Fibroblast of skin of left biceps (primary cell): ENCODE measurements at places on chromosomes 1 and 21.

GRCh38 chr1:172286629-172287076, 133.8 kb upstream of the C1orf105 start:
- DNase-seq = peak; percentile 64

DNA sequence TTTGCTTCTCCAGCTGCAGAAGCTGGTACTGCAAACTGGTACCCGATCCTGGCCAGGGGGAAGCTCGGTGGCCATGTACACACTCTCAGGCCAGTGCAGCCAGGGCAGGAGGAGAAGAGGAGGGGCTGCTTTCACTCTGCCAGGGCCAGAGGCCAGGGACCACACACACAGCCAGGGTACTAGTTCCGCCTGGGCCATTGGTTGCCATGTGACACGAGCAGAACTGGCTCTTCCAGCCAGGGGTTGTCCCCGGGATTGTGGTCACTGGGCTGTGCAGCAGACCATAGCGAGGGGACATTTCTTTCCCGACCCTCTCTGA, 3.7 kb upstream of the SHISAL2A start:
- DNase-seq = no peak

DNA sequence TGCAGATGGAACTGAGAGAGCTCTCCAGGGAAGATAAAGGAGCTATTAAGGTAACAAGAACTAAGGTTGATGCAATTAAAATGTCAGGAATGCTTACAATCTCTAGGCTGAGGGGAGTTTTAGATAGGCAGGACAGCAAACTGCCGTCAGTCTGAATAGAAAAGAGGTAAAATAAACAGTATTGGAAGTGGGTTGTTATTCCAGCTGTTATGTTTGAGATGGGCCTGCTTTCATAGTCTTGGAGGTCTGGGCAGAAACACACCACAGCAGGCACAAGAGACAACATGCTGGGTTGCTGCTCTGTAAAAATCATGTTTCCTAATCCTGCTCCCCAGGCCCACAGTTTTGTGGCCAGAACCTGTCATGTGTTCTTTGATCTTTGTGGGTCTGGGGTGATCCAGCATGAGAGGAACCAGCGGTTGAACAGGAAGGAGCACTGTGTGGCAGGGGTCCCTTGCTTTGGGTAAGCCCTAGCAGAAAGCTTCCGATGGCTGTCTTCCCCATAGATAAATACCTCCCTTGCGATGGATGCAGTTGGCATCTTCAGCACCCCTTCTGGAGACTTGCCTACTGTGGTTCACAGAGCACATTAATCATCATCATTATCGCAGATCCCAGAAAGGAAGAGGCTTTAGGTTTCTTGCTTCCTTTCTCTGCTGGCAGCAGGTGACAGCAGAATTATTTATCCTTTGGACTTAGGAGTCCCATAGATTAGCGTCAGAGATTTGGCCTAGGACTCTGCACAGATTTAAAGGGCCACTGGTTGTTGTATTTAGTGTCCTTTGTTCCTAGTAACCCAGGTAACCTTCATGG, 97.1 kb downstream of the AK5 start:
- DNase-seq = no peak

GRCh38 chr1:179302070-179302469, 8.5 kb downstream of the SOAT1 start:
- DNase-seq = no peak

GRCh38 chr21:45820171-45821091, 161.1 kb upstream of the COL6A1 start:
- DNase-seq = peak; percentile 68

- no peak for DNase-seq
Measured at GRCh38 chr21:45590726-45591618, 48.7 kb upstream of the SLC19A1 start.

- DNase-seq = no peak
Measured at GRCh38 chr1:35915693-35916092, 15.2 kb upstream of the AGO3 start.

- DNase-seq = no peak
Measured at GRCh38 chr1:209911746-209912145, 26.3 kb upstream of the SYT14 start.

- no peak for DNase-seq
Measured at GRCh38 chr1:227399152-227399730, 80.9 kb upstream of the CDC42BPA start.

DNA sequence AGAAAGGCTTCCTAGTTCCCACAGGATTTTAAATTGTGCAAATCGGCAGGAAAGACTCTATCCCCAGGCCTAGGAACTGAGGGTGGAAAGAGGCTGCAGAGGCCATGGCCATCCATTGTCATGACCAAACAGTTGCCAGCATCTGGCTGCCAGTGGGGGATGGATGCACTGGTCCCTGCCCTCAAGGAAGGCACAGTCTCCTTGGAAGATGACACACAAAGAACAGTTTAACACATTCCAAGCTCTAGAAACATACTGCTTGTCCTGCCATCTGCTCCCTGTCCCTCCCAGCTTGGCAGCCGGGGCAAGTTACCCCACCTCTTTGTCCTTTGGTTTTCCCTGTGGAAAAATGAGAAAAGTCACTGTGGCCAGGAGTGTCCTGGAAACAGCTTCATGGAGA, 83.2 kb downstream of the BCAR3 start:
- DNase-seq = no peak

DNA sequence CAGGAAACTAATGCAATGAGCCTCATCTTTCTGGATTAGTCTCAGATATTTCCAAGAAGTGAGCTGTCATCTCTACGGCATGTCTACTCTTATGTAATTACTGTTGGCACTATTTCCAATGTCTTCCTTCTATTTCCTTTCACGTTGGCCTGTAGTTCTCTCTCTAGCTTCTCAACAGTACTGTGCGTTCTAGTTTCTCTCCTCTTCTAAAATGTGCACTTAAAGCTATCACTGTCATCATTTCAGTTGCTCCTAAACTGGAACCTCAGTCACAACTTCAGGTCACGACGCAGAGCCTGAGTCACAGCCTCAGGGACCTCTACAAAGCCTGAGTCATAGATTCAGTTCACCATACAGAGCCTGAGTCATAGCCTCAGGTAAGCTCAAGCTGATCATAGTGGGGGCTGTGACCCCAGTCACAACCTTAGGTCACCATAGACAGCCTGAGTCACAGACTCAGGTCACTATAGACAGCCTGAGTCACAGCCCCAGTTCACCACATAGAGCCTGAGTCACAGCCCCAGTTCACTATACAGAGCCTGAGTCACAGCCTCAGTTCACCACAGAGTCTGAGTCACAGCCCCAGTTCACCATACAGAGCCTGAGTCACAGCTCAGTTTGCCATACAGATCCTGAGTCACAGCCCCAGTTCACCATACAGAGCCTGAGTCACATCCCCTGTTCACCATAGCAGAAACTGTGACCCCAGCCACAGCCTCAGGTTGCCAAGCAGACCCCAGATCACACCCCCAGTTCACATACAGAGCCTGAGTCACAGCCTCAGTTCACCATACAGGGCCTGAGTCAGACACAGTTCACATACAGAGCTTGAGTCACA, 13.0 kb downstream of the WNT9A start:
- DNase-seq = peak; percentile 30

- no peak for DNase-seq
Measured at GRCh38 chr1:7250176-7250575, 464.9 kb downstream of the CAMTA1 start.

- DNase-seq = peak; percentile 44
Measured at GRCh38 chr1:26744075-26744959, 43.4 kb upstream of the PIGV start.

GRCh38 chr1:64549464-64550239, 79.7 kb downstream of the CACHD1 start:
- no peak for DNase-seq

- no peak for DNase-seq
Measured at GRCh38 chr1:180617774-180618395, 13.9 kb upstream of the XPR1 start.
